ENCODE measurements at places on chromosomes 16 and 17. TPM values are rescaled to one million over a fixed set of nuclear protein-coding genes. Genes with fewer than 3 reads are reported as not detected.

The OTOP2 gene
- total RNA-seq = not detected

The CD300E gene
- total RNA-seq = 0.39 TPM

The CRYM gene
- total RNA-seq = 1.0 TPM

The ANKRD40CL gene
- total RNA-seq = not detected

The KRT20 gene
- total RNA-seq = not detected

The TBC1D28 gene
- not detected for total RNA-seq

The PPP1R27 gene
- not detected for total RNA-seq

The AOC3 gene
- 108 TPM for total RNA-seq

The RANBP10 gene
- total RNA-seq = 5.8 TPM

The FOXF1 gene
- 69.7 TPM for total RNA-seq
